T-cell (primary cell): ENCODE measurements at places on chromosomes 13 and 19. TPM values are rescaled to one million over a fixed set of nuclear protein-coding genes. Genes with fewer than 3 reads are reported as not detected.

Gene SLC10A2
- total RNA-seq, result not detected

DNA sequence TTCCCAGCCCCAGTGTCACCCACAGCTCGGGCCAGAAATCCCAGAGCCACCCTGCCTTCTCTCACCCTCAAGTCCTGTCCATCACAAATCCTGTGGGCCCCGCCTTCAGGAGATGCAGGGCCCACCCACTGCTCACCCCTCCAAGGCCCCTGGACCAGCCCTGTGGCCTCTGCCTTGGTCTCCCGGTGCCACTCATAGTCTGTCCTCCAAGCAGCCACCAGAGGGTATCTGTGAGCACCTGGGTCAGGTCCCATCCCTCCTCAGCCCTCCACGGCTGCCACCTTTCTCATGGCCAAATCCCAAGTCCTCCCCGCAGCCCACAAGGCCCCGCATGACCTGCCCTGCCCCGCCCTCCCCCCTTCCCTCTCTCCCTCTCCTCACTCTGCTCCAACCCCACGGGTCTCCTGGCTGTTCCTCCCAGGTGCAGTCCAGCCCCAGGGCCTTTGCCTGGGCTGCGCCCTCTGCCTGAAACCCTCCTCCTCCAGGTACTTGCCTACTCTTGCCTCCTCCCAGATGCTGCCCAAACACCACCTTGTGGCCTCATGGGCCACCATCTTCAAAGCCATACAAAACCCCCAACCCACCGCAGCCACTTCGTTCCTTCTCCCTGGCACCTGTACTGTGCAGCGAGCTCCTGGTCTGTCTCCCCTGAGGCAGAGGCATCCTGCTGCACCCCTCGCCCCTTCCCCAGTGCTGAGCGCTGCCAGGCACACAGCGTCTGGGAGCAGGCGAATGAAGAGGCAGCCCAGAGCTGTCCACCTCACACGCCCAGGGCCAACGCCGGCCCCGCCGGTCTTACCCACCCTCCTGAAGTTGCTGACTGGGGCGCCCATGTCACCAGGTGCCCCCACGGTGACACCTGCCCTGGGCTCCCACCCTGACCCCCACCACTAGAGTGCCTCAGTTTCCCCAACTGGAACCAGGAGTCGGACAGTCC, 13.2 kb upstream of the UQCR11 start:
- H3K4me1 ChIP-seq, result peaks cover 12% of the 10 kb centered on the region
- no peaks in the 10 kb centered on the region for H3K27me3 ChIP-seq
- H3K36me3 ChIP-seq, result peaks cover 31% of the 10 kb centered on the region
- DNase-seq, result no peak

GRCh38 chr19:38644719-38645118, 2.7 kb upstream of the ACTN4 start:
- H3K27me3 ChIP-seq, result no peaks in the 10 kb centered on the region
- H3K4me3 ChIP-seq, result no peak overlapping the region
- H3K27ac ChIP-seq, result no peak overlapping the region
- peaks cover 25% of the 10 kb centered on the region for H3K4me1 ChIP-seq
- DNase-seq, result no peak
- H3K36me3 ChIP-seq, result no peaks in the 10 kb centered on the region

GRCh38 chr19:29552454-29553280, 26.9 kb downstream of the VSTM2B start:
- H3K27ac ChIP-seq, result no peak overlapping the region
- DNase-seq, result no peak

GRCh38 chr13:25657157-25657556, 285.4 kb downstream of the ATP8A2 start:
- no peak overlapping the region for H3K27ac ChIP-seq
- H3K36me3 ChIP-seq, result no peaks in the 10 kb centered on the region
- no peak for DNase-seq
- no peaks in the 10 kb centered on the region for H3K27me3 ChIP-seq
- H3K4me3 ChIP-seq, result no peak overlapping the region

DNA sequence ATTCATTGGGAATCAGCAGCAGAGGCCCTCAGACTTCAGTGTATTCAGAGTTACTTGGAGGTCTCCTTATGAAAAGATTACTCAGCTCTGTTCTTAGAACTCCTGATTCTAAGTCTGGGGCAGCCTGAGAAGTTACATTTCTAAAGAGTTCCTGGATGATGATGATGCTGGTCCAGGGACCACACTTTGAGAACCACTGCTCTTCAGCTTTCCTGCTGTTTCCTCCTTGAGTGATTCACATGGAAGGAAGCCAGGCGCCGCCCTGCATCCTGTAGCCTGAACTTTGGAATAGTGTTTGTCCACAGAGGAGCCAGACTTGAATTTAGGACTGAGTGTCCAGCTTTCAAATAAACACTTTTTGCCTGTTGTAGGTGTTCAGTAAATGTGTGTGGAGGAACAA, 2.9 kb downstream of the CEBPG start:
- H3K4me1 ChIP-seq, result peaks cover 6% of the 10 kb centered on the region
- H3K36me3 ChIP-seq, result no peaks in the 10 kb centered on the region

DNA sequence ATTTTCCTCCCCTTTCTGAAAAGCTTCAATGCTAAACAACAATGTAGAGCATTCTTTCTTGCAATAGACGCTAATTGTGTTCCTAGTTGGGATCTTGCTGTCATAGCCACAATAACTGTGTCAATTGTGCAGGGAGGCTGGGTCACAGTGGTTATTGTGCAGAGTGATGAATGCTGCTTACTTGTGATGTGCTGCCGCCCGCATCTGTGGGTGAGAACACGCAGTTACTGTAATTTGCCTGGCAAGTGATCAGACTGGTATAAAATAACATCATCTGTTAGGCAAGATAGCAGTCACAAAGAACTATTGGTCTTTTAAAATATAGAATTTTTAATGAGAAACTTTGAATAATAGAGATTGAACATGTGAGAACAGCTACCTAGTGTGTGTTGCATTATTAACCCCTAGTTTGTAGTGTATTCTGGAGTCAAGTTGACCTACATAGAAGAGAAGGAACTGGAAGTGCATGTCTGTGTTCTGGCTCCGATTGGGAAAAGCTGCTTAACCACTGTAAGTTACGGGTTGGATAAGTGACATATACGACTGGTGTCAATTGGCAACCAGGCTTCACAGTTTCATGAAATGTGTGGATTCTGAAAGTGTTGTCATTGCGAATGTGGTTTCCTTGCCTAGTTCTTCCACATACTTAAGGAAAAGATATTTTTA, 43.6 kb downstream of the SLAIN1 start:
- H3K36me3 ChIP-seq, result peaks cover 17% of the 10 kb centered on the region
- no peak for DNase-seq
- no peak overlapping the region for H3K4me3 ChIP-seq
- H3K27me3 ChIP-seq, result no peaks in the 10 kb centered on the region

GRCh38 chr13:89832827-89833226, 1514.7 kb upstream of the MIR17HG start:
- H3K4me1 ChIP-seq, result no peaks in the 10 kb centered on the region
- DNase-seq, result no peak
- H3K27me3 ChIP-seq, result no peaks in the 10 kb centered on the region
- H3K4me3 ChIP-seq, result no peak overlapping the region
- H3K27ac ChIP-seq, result no peak overlapping the region

DNA sequence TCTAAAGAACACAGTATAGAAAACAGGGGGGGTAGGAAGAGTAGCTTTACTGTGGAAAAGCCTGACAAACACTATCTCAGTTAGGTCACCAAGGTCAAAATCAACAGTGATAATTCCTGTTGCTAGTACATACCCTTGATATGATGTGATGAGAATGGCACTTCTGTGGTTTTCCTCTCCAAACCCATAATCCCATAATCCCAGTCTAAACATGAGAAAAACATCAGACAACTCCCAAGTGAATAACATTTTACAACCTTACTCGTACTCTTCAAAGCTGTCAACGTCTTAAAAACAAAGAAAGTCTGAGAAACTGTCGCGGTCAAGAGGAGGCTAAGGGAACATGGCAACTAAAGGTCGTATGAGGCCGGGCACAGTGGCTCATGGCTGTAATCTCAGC, 137.6 kb downstream of the FOXO1 start:
- no peaks in the 10 kb centered on the region for H3K36me3 ChIP-seq
- H3K4me3 ChIP-seq, result no peak overlapping the region
- no peaks in the 10 kb centered on the region for H3K4me1 ChIP-seq
- no peaks in the 10 kb centered on the region for H3K27me3 ChIP-seq
- no peak overlapping the region for H3K27ac ChIP-seq

GRCh38 chr19:1397838-1398237, 3.5 kb downstream of the GAMT start:
- no peak overlapping the region for H3K27ac ChIP-seq
- H3K27me3 ChIP-seq, result no peaks in the 10 kb centered on the region
- DNase-seq, result no peak
- peaks cover 8% of the 10 kb centered on the region for H3K36me3 ChIP-seq

- H3K4me1 ChIP-seq, result peaks cover 4% of the 10 kb centered on the region
- no peak overlapping the region for H3K4me3 ChIP-seq
- no peaks in the 10 kb centered on the region for H3K36me3 ChIP-seq
- no peaks in the 10 kb centered on the region for H3K27me3 ChIP-seq
These were observed 20.0 kb downstream of the KLF12 start for GRCh38 chr13:74114202-74114601.

Gene NXNL1
- not detected for total RNA-seq

GRCh38 chr19:14492756-14493337, 3.1 kb downstream of the GIPC1 start:
- DNase-seq, result no peak
- H3K4me3 ChIP-seq, result no peak overlapping the region
- H3K4me1 ChIP-seq, result no peaks in the 10 kb centered on the region

GRCh38 chr13:73075954-73076353, 17.1 kb downstream of the KLF5 start:
- no peaks in the 10 kb centered on the region for H3K27me3 ChIP-seq
- no peaks in the 10 kb centered on the region for H3K4me1 ChIP-seq
- H3K4me3 ChIP-seq, result no peak overlapping the region

- DNase-seq, result no peak
- H3K4me1 ChIP-seq, result peaks cover 13% of the 10 kb centered on the region
- peaks cover 13% of the 10 kb centered on the region for H3K27me3 ChIP-seq
- no peak overlapping the region for H3K27ac ChIP-seq
- no peaks in the 10 kb centered on the region for H3K36me3 ChIP-seq
- H3K4me3 ChIP-seq, result peak overlapping the region; percentile 73
These were observed 29.3 kb upstream of the GRTP1 start for GRCh38 chr13:113393226-113393562.

DNA sequence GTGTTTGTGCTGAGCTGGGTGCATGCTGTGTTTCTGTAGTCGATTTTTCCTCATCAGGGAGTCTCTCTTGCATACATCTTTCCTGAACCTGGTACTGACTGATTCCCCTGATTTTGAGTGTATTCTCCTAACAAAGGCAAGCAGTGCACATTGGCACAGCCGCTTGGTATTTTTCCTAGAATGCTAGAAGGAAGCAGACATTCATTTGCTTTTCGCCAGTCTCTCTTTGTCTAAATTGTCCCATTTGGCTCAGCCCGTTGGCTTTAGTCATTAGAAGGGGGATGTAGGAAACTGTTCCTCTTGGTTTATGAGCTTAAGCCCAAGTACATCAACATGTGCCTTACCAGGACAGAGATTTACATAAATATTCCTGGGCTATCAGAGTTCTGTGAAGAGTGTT, 266.1 kb upstream of the TMTC4 start:
- no peak for DNase-seq
- no peaks in the 10 kb centered on the region for H3K36me3 ChIP-seq
- no peaks in the 10 kb centered on the region for H3K4me1 ChIP-seq
- H3K27ac ChIP-seq, result no peak overlapping the region
- H3K4me3 ChIP-seq, result no peak overlapping the region
- H3K27me3 ChIP-seq, result no peaks in the 10 kb centered on the region

- H3K36me3 ChIP-seq, result peaks cover 23% of the 10 kb centered on the region
- H3K27me3 ChIP-seq, result no peaks in the 10 kb centered on the region
- H3K27ac ChIP-seq, result no peak overlapping the region
- no peaks in the 10 kb centered on the region for H3K4me1 ChIP-seq
These were observed 46.6 kb downstream of the GARRE1 start for GRCh38 chr19:34300962-34301361.

Gene FSD1
- 2.9 TPM for total RNA-seq

Gene EDNRB
- 0.51 TPM for total RNA-seq

GRCh38 chr19:43425567-43426392, 11.1 kb downstream of the TEX101 start:
- no peak overlapping the region for H3K4me3 ChIP-seq
- H3K36me3 ChIP-seq, result no peaks in the 10 kb centered on the region
- peaks cover 12% of the 10 kb centered on the region for H3K27me3 ChIP-seq
- DNase-seq, result no peak
- no peak overlapping the region for H3K27ac ChIP-seq

DNA sequence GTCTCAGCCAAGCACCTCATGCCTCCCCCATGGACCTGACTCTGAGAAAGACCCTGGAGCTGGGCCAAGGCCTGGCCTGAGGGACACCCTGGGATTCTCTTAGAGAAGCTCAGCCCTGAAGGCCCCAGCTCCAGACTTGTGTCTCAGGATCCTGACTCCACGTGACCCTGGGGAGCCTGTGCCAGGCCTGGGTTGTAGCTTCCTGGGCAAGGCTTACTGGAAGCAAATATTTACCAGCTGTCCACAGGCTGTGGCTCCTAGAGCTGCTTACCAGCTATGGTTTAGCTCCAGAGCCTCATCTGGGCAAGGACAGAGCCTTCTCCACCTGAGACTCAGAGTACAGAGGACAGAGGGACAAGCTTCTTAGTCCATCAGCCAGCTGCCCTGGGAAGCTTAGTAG, 61.0 kb upstream of the CEACAM8 start:
- H3K36me3 ChIP-seq, result no peaks in the 10 kb centered on the region
- DNase-seq, result no peak
- H3K4me3 ChIP-seq, result no peak overlapping the region
- H3K27ac ChIP-seq, result no peak overlapping the region
- no peaks in the 10 kb centered on the region for H3K27me3 ChIP-seq

DNA sequence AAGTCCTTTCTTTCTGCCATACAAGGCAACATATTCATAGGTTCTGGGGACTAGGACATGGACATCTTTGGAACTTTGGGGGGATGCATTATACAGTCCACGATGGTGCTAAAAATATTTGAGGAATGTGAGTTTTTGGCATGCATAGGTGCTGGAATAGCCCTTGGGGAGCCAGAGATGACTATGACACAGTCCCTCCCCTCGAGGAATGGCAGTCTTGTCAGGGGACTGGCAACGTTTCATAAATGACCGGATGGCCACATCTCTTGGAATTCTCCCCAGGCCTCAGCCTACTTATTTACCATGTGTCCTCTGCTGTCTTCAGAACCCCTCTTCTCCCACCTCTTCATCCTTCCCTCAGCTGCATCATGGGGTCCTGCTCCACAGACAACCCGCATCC, 13.6 kb downstream of the MEIOSIN start:
- DNase-seq, result no peak
- no peaks in the 10 kb centered on the region for H3K36me3 ChIP-seq
- H3K27me3 ChIP-seq, result peaks cover 13% of the 10 kb centered on the region
- H3K27ac ChIP-seq, result no peak overlapping the region

GRCh38 chr13:23794267-23795161, 94.7 kb downstream of the MIPEP start:
- no peak overlapping the region for H3K4me3 ChIP-seq
- H3K4me1 ChIP-seq, result peaks cover 4% of the 10 kb centered on the region
- H3K36me3 ChIP-seq, result no peaks in the 10 kb centered on the region
- no peaks in the 10 kb centered on the region for H3K27me3 ChIP-seq

Gene NLRP4
- total RNA-seq, result not detected
